Gastrocnemius medialis (tissue), 4 donors: ENCODE measurements at places on chromosomes 1 and 21. TPM values are rescaled to one million over a fixed set of nuclear protein-coding genes. Genes with fewer than 3 reads are reported as not detected.

- no peak for DNase-seq
- H3K36me3 ChIP-seq = no peaks in the 10 kb centered on the region
- no peak overlapping the region for H3K4me3 ChIP-seq
- H3K27me3 ChIP-seq = no peaks in the 10 kb centered on the region
- peaks cover 5% of the 10 kb centered on the region for H3K4me1 ChIP-seq
These were observed 15.9 kb upstream of the RAB4A start for GRCh38 chr1:229254910-229255541.

GRCh38 chr1:211912844-211913432, 82.4 kb upstream of the LPGAT1 start:
- H3K4me1 ChIP-seq = no peaks in the 10 kb centered on the region
- DNase-seq = no peak
- no peak overlapping the region for H3K4me3 ChIP-seq
- no peaks in the 10 kb centered on the region for H3K27me3 ChIP-seq
- H3K36me3 ChIP-seq = no peaks in the 10 kb centered on the region

DNA sequence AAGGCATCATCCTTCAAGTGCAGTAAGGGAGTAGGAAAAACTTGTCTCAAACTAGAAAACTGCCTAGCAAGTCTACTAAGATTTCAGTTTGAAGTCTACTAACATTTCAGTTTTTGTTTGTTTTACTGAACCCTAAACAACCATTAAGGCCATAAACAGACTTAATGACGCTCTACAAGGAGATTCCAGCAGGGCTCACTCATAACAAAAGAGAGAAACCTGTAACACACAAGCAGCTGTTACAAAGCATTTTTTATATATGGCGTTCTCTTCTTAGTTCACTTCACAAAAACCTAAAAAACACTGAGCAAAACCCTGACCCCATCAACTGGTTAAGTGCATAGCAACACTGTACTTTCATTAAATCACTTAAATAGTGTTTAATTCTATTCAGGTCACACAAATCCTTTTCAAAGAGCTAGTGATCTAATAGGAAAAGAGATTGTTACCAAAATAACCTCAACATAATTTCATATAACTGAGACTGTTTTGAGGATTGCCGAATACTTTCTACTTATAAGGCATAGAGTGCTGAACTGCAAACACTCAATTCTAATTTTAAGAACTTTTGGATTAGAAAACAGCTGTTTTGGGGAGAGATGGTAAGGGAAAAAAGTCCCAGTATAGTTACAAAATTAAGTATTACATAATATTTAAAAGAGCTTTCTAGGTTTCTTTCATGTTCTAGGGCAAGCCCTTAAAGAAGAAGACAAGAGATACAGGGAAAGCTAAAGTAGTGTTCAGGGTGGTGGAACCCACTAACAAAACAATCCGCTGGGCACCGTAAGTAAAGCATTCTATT, 1.4 kb downstream of the B3GALNT2 start:
- H3K27me3 ChIP-seq = no peaks in the 10 kb centered on the region
- peak overlapping the region; percentile 99 for H3K27ac ChIP-seq
- no peaks in the 10 kb centered on the region for H3K36me3 ChIP-seq
- DNase-seq = no peak

DNA sequence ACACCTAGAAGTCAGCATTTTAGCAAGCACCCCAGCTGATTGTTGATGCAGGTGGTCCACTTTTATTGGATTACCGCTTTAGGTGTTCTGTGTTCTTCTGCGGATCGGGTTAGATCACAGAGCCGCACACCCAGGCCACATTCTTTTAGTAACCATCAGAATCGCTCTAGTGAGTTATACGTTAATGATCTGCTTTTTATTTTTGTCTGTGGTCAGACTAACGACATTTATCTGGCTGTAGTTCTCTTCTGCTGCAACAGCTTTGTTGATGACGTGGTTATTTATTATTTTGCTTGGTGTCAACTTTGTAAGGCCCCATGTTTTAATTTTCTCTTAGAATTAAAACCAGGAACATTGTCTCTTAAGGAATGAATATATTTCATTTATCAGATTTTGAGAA, 18.2 kb downstream of the SCCPDH start:
- no peaks in the 10 kb centered on the region for H3K27me3 ChIP-seq
- DNase-seq = no peak
- no peak overlapping the region for H3K27ac ChIP-seq
- H3K36me3 ChIP-seq = peaks cover 42% of the 10 kb centered on the region
- H3K4me1 ChIP-seq = no peaks in the 10 kb centered on the region
- no peak overlapping the region for H3K4me3 ChIP-seq

DNA sequence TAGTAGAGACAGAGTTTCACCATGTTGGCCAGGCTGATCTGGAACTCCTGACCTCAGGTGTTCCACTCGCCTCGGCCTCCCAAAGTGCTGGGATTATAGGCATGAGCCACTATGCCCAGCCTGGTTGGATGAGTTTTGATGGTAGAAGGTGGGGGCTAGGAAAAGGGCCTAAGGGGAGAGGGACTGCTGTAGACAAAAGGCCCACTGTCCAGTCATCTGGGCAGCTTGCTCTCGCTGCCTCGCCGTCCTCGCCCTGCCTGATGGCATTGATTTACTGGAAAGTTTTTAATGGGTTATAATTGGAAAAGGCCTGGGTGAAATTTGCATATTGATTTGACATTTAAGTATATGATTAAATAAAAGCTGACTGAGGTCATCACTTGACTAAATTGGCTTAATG, 175.1 kb upstream of the CSF3R start:
- H3K27me3 ChIP-seq = peaks cover 2% of the 10 kb centered on the region
- no peaks in the 10 kb centered on the region for H3K36me3 ChIP-seq
- no peak for DNase-seq
- no peak overlapping the region for H3K4me3 ChIP-seq
- H3K4me1 ChIP-seq = no peaks in the 10 kb centered on the region
- H3K27ac ChIP-seq = no peak overlapping the region

The TFF2 gene
- not detected for total RNA-seq

DNA sequence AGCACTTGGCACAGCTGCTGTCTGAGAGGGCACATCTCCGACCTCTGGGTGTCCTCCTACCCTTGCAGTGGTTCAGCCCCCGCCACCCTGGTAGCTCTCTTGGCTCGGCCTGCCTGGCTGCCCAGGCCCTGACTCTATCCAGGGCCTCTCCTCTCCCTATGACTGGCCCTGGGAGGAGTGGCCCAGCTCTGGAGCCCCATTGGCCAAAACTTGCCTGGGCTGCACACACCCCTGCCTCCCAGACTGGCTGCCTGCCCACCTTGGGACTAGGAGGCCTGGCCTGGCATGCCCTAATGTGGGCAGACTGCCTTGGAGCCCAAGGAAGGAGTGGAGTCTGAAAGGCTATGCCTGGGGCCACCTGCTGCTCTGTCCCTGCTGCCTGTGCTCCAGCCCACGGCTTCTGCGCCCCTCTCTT, 33.6 kb downstream of the ACOT11 start:
- no peaks in the 10 kb centered on the region for H3K27me3 ChIP-seq
- H3K27ac ChIP-seq = peak overlapping the region; percentile 85
- H3K4me1 ChIP-seq = peaks cover 63% of the 10 kb centered on the region
- H3K4me3 ChIP-seq = no peak overlapping the region
- peak; percentile 95 for DNase-seq

DNA sequence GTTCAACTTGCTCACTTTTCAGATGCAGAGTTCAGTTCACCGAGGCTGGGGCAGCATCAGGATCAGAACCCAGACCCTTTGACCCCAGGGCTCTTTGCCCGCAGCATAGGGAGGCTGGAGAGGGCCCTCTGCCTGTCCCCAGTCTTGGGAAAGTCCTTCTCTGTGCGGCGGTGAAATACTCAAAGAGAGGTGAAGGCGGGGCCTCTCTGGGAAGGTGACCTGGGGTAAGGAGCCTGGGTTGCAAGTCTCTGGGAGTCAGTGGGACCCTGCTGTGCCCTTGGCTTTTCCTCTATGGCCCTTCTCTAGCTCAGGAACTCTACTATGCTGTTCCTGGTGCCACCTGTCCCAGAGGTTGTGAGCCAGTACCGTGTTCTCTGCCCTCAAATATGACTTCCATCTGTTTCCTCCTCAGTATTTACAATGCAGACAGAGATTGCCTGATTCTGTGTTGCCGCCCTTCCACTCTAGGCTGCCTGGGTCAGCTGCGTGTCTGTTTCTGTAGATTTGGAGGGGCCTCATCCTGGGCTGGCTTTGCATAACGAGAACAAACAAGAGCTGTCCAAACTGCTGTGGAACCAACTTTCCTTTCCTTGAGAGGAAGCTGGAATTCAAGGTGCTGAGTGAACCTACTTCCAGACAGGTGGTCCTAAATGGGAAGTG, 18.7 kb upstream of the ZBTB21 start:
- no peaks in the 10 kb centered on the region for H3K36me3 ChIP-seq
- peaks cover 3% of the 10 kb centered on the region for H3K27me3 ChIP-seq
- no peaks in the 10 kb centered on the region for H3K4me1 ChIP-seq
- no peak overlapping the region for H3K27ac ChIP-seq
- no peak overlapping the region for H3K4me3 ChIP-seq

DNA sequence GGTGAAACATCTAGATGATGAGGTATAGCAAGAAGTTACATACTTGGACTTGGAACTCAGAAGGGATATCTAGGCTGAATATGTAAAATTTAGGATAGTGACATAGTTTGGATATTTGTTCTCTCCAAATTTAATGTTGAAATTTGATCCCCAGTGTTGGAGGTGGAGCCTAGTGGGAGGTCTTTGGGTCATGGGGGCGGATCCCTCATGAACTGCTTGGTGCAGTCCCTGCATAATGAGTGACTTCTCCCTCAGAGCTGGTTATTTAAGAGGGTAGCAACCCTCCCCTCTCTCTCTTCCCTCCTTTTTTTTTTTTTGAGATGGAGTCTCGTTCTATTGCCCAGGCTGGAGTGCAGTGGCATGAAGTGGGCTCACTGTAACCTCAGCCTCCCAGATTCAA, 15.5 kb downstream of the ST3GAL3 start:
- no peaks in the 10 kb centered on the region for H3K27me3 ChIP-seq
- H3K36me3 ChIP-seq = no peaks in the 10 kb centered on the region
- no peak overlapping the region for H3K4me3 ChIP-seq

GRCh38 chr1:183273300-183273699, 87.2 kb downstream of the LAMC2 start:
- no peak for DNase-seq
- no peaks in the 10 kb centered on the region for H3K27me3 ChIP-seq
- H3K27ac ChIP-seq = no peak overlapping the region
- no peaks in the 10 kb centered on the region for H3K4me1 ChIP-seq
